ENCODE measurements at places on chromosomes 4 and X.

- no peak for DNase-seq
These were observed 233.1 kb downstream of the FAT4 start for GRCh38 chr4:125547836-125548235.

DNA sequence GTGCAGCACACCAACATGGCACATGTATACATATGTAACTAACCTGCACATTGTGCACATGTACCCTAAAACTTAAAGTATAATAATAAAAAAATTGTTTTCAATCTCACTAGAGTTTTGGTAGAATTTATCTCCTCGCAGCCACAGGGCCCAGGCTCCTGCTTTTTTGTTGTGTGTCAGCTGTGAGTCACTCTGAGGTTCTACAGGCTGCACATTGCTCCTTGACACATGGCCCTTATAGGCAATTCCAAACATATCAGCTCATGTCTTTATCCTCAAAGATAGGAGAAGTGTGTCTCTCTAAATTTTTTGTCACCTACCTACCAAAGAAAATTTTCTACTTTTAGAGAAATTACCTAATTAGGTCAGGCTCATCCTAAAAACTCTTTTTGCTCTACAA is 252.1 kb upstream of the ADGRL3 start:
- no peak for DNase-seq

GRCh38 chr4:111210595-111210994 is 587.7 kb upstream of the PITX2 start:
- DNase-seq, result no peak

GRCh38 chr4:86717651-86718050 is 123.5 kb downstream of the PTPN13 start:
- DNase-seq, result no peak

DNA sequence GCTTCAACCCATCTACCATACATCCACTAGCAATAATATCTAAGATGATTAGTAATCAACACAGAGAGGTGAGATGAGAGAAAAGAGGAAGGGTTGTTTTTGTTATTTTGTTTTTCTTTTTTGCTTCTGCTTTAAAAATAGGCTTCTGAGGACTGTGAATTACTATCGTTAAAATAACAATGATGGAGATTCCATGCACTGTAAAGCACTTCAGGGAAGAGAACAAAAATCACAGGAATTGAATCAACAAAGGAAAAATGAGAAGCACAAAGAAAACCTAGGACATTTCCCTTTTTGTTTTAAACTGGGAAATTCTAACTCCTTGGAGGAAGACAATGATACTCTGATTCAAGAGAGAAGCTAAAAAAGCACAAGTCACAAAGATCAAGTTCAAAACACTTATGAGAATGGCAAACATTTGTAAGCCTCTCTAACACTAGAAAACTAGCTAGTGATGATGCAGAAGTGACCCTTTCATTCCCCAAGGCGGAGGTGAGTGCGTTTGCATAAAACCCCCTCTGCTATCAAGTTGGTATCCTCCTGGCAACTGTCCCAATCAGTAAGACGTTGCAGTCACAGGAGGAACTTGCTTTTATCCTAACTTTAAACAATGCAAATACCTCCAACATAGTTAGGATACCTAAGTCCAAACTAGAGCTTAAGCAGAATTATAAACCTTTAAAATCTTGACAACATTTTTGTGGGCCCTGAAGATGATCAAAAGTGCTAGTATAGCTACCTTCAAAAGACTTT is 308.5 kb downstream of the CAMK2D start:
- DNase-seq, result no peak

DNA sequence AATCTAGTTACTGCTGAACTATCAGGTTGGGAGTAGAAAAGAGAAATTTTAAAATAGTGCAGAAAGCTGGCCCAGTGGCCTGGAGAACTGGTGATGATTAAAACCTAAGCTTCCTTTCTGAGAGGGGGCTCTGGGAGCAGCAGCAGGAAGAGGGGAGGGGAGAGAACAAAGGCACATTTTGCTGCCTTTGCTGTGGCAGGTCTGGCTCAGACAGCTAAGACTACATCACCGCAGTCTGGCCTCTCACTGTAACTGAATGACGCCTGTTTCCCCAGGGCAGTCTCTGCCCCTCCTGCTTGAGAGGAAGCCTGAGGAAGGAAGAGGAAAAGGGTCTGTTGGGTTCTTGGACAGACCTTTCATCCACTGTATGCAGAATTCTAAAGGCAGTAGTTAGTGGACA is 148.5 kb downstream of the FRAS1 start:
- DNase-seq, result no peak

GRCh38 chrX:37818031-37818430 is 29.3 kb downstream of the DYNLT3 start:
- no peak for DNase-seq

DNA sequence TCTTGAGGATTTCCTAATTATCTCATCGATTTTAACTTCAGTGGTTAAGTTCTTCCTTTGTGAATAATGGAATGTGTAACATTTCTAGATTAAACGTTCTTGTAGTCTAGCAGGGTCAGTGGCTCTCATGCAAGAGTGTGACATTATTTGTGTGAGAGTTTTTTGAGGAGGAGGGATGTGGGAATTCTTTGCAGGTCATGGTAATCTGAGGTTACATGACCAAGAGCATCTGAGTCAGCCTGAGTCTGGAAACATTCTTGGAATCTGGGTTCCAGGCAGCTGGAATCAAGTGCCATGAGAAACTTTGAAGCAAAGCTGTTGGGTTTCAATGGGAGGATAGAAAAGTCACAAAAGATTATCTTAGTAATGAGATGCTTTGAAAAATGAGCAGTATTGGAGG is 49.5 kb downstream of the GK start:
- no peak for DNase-seq

DNA sequence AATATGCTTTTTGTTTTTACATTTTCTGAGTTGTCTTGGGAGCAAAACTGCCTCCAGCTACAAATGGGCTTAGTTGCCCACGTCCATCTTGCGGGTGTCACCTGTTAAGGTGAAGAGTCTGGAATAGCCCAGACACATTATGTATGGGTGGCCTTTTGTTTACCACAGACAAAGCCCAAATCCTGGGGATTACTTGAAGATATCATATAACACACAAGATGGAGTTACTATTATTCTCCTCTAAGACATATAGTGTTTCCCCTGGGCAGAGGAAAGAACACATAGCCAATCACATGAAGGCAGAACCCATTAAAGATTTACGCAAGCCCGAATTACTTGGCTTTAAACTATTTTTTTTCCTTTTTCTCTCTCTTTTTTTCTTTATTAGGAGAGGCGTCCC is 625.6 kb upstream of the FAM241A start:
- no peak for DNase-seq

DNA sequence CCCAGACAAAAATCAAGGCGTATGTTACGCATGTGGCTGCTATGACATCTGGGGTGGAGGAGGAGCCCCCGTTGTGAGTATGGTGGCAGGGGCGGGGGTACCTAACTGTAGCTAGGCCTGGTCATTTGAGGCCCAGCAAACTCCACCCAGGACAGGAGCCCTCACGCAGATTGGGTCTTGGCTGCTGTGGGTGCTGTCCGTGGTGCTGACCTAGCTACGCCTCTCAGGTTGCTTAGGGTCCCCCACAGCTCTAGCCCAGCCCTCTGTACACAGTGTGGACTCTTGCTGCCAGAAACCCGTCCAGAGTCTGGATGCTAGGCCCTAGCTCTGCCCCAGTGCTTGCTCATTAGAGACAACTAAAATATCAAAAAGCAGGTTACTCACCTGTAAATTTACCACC is 146.7 kb upstream of the PSAPL1 start:
- DNase-seq, result no peak

GRCh38 chr4:84966382-84967242 is at the start of gene WDFY3:
TSS of gene WDFY3 (minus strand) at chr4:84966690. CDS start at chr4:84860591, 106,099 bp downstream.
- DNase-seq, result peak; percentile 93

GRCh38 chr4:112075129-112075753 is 70.0 kb upstream of the FAM241A start:
- no peak for DNase-seq

DNA sequence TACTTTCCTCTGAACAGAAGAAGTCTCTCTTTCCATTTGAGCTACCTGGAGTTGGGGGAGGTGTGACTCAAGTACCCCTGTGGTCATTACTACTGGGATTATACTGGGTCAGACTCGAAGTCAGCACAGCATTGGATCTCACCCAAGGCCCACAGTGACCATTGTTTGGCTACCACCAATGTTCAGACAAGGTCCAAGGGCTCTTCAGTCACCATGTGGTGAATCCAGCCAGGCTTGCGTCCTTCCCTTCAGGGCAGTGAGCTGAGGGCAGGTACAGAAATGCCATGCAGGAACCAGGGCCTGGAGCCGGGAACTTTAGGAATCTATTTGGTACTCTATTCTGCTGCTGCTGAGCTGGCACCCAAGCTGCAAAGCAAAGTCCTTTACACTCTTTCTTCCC is 5.5 kb upstream of the SLC4A4 start:
- no peak for DNase-seq

- no peak for DNase-seq
These were observed 44.0 kb upstream of the SLC16A2 start for GRCh38 chrX:74377282-74377681.

GRCh38 chr4:108586778-108587177 is 33.6 kb upstream of the RPL34 start:
- no peak for DNase-seq

- DNase-seq, result no peak
These were observed 145.6 kb upstream of the SCML1 start for GRCh38 chrX:17591741-17592110.

DNA sequence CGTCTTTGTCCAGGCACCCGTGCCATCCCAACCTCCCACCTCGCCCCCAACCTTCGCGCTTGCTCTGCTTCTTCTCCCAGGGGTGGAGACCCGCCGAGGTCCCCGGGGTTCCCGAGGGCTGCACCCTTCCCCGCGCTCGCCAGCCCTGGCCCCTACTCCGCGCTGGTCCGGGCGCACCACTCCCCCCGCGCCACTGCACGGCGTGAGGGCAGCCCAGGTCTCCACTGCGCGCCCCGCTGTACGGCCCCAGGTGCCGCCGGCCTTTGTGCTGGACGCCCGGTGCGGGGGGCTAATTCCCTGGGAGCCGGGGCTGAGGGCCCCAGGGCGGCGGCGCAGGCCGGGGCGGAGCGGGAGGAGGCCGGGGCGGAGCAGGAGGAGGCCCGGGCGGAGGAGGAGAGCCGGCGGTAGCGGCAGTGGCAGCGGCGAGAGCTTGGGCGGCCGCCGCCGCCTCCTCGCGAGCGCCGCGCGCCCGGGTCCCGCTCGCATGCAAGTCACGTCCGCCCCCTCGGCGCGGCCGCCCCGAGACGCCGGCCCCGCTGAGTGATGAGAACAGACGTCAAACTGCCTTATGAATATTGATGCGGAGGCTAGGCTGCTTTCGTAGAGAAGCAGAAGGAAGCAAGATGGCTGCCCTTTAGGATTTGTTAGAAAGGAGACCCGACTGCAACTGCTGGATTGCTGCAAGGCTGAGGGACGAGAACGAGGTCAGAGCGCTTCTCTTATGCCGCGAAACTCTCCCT is at the start of gene TET2:
Gene TET2, plus strand, starts transcription at position 601 of the 740 bp plus-strand sequence. CDS start 87,067 bp downstream, outside the sequence.
- DNase-seq, result peak; percentile 94

DNA sequence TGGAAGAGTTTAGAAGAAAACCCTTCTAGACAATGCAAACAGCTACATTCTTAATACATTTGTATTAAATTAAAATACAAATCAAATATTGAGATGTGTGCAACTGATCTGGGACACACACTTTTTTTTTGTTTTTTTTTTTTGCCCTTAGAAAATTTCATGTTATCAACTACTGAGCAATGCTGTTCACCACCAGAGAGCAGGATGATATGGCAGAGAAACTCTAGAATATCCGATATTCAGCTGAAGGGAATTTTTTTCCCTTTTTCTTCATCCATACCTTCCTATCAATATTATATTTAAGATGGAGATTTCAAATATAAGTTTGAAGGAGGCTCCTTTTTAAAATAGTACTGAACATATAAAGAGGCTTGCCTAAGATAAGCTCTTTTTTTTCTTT is 1.0 kb downstream of the NDST3 start:
- no peak for DNase-seq

DNA sequence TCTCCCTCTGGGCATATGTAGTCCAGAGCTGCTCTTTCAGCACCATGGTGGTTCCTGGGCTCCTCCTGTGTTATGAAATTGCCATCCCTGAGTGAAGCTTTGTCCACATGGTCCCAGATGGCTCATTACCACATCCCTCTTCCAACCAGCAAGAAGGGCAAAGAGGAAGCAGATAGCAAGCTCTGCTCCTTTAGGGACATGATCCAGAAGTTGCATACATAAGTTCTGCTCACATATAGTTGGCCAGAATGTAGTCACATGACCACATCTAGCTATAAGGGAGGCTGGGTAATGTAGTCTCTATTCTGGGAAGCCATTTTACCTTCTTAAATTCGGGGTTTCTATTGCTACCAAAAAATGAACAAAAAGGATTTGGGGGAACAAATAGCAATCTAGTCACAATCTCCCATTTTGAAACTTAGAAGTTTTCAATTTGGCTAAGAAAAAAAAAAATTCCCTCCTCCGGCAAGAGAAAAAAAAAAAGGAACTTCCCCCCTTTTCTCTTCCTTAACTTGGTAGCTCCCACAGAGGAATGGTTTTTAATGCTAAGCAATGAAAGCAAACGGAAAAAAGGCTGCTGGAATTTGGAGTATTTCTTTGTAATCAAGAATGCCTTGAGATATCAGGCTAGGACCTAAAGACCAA is 88.2 kb upstream of the USP9X start:
- peak; percentile 30 for DNase-seq

DNA sequence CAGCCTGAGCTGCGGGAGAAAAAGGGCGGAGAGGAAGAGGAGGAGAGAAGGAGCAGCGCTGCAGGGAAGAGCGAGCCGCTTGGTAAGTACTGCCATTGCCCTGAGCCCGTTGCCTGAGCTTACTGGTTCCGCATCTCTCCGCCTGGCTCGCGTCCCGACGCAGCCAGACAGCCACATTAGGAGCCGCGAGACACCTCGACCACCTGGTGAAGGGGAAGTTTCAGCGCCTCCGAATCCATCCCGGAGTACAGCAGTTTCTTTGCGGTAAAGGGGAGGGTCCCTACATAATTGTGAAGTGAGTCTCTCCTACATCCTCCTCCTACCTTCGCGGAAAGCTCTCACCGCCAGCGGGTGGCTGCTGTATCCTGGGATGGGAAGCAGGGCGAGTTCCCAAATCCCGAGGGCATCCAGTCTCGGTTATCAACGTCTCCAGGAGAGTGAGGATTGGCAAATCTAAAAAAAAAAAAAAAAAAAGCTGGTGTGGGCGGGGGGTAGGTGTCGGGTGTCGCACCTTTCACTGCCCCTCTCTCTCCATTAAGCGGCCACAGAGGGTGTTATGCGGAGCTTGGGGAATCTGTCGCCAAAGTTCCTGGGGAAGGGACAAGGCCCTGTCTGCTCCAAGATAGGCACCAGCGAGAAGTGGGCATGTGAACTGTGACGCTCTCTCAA is 7.9 kb downstream of the TBX22 start:
- DNase-seq, result no peak

GRCh38 chr4:159220353-159220752 is 117.5 kb downstream of the RAPGEF2 start:
- no peak for DNase-seq

GRCh38 chrX:36898301-36898700 is 109.9 kb upstream of the FAM47C start:
- no peak for DNase-seq

DNA sequence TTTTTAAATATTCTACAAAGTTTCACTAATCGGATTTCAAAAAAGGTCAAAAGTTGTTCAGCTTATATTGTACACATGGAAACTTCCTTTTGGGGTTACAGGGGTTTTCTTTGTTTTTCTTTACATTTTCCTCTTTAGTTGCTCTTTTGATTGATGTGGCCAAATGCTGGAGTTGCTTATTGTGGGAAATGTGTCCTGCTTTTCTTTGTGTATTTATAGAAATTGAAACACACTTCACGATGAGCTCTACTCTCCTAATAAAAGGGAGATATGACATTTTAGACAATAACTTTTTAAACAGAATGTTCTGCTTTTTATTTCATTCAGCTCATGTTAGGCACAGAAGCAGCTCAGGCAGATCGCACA is 50.7 kb upstream of the SPRY1 start:
- no peak for DNase-seq
